GM03348 (cell line): ENCODE measurements at places on chromosomes 1 and 21.
A peak's percentile ranks its signal among the peaks of the same experiment; 100 is the strongest.

DNA sequence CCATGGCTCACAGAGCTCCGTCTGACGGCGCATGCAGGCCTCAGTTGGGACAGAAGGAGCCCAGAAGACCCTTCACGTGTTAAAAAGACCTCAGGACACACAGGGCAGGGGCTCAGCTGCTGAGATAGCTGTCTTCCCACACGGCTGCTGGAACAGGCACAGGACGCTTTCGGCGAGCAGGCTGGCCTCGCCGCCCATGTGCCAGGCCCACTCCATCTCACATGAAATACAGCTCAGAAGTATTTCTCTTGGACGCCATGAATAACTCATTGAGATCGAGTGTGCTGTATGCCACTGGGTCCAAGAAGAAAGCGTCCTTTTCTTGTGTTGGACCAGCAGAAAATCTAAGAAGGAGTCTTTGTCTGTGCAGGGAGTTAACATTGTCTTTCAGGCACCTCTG is 69.6 kb downstream of the SIM2 start:
- DNase-seq: no peak

DNA sequence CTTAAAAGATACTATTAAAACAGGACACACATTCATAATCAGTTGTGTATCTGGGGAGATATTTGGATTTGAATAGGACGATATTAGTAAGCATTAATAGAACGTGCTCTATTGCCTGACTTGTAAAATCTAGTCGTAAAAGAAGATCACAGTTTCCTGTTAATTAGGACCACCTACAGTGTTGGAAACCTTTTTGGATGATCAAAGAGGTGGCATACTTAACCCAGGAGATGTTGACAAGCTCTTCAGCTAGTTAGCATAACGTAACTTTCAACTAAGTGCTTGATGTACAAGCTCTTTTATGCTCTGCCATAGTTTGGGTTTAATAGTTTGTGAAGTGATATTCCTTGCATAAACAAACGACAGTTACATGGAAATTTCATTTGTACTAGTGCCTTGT is 293.3 kb upstream of the NR5A2 start:
- no peak for DNase-seq

DNA sequence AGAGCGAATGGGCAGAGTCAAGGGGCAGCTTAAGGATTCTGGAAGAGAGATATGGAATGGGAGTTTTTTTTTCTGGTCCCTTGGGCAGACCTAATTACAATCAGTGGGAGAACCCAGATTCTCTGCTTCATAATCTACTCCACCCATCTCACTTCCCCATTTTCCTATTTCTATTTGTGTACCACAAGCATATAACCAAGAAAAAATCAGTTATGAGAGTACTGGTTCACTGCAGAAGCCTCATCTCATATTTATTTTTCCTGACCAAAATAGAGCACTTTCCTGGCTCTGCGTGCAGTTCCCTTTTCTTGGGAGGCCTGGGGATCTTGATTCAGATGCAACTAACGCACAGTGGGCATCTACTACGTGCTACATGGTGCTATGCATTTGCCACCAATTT is 82.2 kb upstream of the SLFNL1 start:
- DNase-seq: no peak

GRCh38 chr1:203630697-203631096 is 4.1 kb downstream of the ATP2B4 start:
- no peak for DNase-seq

DNA sequence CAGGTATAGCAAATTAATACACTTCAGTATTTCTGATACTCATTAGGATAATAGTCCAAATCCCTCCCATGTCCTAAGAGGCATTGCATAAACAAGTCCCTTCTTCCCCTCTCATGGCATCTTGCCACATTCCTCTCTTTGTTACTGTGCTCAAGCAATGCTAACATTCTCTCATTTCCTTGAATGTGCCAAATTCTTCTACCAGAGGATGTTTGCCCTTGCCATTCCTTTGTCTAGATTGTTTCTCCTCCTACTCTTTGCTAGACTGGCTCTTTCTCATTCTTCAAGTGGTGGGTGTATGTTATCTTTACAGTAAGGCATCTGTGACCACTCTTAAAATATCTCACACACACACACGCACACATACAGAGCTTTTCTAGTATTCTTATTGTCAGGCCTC is 621.0 kb upstream of the CXADR start:
- peak; percentile 71 for DNase-seq

- no peak for DNase-seq
These were observed 6.7 kb downstream of the MRTO4 start for GRCh38 chr1:19258353-19258752.

DNA sequence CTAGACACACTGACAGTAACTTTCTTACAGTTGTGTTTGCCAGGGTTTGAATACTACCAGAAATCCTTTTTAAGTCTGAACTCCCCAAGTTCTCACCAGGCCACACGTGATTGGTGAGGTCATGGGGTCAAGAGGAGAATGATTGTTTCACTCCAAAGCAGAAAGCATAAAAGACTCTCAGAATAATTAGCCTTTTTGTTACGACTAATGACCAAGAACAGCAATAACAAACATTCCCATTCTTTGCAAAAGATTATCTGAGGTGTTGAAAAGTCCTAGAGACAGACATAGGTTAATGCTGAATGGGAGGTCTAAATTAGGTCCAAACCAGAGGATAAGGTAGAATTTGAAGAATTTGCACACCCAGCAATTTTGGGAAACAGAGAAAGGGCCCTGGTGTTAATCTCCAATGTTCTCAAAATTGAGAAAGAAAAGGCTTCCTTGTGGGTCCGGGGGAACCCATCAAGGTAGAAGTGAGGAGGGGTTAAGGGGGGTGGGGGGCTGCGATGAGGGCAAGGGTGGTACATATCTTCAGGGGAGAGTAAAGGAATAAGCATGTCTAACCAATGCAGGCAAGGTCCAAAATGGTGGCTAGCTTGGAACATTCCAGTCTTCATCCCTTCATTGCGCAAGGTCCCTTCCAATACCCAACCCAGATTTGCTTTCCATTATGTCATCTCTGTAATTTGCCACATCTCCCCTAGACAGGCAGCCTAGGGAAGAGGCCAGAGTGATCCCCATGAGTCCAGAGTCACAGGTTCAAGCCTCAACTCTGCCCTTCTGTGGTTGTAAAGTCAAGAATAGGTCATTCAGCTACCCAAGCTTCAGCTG is 74.6 kb upstream of the NFIA start:
- DNase-seq: no peak

DNA sequence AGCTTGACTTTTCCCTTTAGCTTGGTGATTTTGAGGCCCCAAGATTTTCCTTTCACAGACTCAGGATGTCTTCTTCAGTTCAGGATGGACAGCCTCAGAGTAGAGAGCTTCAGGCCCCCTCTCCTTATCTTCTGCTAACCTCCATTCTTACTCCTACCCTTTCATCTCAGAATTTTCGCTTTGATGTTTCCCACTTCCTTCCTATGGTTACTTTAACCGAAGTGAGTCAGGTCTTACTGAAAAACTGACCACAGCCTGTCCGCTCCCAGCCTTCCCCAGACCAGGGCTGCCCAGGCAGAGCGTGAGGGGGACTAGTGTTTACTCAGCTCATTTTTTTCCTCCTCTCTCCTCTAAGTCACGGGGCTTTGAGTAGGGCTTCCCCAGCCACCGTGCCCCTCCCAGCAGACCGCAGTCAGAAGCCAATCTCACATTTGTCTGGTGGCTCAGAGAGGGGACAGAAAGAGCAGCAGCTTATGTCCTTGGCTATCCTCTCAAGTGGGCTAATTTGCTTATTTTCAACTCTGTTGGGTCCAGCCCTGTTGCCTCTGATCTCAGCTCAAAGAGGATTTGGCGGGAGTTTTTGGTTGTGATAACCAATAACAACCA is 4.2 kb upstream of the IL19 start:
- DNase-seq: peak; percentile 60

DNA sequence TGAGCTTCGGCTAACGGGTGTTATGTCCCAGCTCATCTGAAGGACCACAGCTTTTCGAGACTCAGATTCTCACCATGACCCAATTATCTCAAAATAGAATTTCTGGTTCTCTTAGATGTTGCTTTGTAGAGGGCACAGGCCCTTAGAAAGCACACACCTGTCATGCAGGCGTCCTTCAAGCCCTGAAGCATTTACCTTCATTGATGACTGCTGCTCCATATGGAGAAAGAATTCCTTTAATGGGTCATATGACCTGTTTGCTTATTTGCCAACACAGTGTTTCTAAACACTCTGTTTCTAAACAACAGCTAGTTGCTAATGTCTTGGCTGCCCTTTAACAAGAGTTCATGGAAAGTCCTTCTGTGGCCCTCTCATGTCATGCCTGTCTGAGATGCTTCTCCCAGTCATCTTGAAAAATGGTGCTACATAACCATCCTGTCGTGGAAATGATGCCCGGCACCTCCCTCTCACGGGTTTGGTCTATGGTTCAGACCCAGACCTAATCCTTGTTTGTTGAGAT is 495.7 kb downstream of the KIF26B start:
- DNase-seq: no peak

GRCh38 chr1:145846201-145846612 is 777 bp downstream of the NUDT17 start:
- peak; percentile 68 for DNase-seq

DNA sequence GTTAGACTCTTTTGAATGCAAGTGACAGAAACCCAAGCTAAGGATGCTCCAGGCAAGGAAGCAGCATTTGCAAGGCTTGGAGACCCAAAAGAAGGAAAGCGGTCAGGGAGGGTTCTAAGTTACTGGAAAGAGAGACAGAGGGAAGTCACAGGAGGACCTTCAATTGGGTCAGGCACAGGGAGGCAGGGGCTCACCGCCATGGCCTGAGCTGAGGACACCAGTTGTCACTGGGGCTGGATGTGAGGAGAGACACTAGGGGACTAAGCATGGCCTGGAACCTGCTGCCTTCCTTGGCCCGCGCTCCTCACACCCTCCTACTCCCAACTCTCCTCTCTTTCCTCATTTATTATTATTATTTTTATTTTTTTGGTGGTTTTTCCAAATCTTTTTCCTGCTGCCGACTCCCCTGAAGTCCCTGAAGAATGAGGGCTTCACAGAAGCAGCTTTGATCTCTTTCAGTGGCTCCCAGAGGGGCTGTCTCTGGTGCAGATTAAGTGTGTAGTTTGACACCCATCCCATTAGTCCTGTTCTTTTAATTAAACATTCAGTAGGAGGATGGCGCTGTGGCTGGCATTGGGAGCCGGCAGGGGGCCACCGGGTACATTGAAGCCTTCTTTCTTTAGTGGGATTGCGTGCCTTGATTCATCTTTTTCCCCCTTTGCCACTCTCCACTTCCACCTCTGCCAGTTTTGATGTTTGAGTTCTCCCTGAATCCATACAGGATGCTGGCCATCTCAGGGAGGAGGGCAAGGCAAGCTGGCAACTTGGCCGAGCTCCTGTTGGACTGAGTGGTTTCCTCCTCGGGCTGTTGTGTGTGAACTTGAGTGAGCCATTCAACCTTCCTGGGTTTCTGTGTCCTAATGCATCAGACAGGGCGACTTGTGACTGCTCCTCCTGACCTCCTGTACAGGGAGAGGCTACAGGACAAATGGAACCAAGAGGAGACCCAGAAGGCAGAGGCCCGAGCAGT is 59.3 kb downstream of the MDM4 start:
- no peak for DNase-seq

- no peak for DNase-seq
These were observed 1.5 kb downstream of the GSTM4 start for GRCh38 chr1:109657395-109657794.

DNA sequence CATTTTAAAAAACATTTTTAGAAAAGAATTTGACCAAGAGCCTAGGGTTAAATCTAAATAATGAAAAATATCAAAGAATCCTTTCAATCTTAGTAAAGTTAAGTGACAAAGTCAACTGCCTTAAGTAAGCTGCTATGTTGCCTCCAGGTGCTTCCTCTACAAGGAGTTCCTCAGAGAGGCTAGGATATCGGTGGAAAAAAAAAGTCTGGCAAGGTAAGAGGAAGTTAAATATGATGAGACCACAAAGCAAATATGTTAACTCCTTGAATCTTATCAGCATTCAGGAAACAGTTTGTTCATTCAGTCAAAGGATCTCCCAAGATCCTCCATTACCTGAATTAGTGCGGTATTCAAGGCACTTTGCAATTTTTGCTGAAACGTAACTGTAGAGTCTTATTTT is 563.5 kb downstream of the PTPRC start:
- DNase-seq: no peak

DNA sequence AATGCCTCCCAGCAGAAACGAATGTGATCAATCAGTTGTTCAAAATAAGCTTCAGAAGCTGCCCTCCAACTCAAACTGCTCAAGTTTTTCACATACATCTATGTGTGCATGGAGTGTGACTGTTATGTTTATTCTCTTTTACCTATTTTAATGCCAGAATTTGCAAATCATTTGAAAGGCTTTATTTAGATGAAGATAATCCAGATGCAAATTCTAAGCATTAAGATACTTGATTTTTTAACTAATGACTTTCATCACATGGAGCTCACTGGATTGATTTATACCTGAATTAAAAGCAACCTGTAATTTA is 69.5 kb downstream of the PLD5 start:
- no peak for DNase-seq

GRCh38 chr1:230772457-230773395 is 25.5 kb downstream of the CAPN9 start:
- DNase-seq: peak; percentile 85

DNA sequence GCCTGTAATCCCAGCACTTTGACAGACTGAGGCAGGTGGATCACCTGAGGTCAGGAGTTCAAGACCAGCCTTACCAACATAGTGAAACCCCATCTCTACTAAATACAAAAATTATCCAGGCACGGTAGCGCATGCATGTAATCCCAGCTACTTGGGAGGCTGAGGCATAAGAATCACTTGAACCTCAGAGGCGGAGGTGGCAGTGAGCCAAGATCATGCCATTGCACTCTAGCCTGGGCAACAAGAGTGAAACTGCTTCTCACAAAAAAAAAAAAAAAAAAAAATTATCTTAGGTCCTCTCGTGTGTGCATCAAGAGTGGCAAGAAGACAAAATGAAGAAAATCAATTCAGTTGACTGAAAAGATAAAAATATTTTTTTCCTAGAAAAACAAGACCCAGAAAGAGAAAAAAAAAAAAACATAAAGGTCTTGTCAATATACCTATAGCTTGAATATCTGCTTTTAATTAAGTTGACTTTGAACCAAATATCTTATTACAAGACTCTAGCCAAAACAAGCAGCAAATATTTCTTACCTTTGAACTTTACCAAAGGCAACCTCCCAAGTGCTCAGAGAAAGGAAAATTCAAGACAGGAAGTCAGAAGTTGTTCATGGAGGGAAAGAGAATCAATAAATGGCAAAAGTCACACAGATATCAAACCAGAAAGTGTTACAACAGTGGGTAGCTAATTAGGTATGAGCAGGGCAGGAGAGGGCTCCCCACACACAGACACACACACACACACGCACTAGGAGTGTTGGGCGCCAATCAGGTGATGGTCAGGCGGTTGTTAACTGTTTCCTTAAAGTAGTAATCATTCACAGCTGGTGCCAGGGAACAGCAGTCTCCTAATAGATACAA is 29.6 kb downstream of the ITLN2 start:
- no peak for DNase-seq
